HFFc6 (cell line): ENCODE measurements at places on chromosomes 5 and 9. TPM values are rescaled to one million over a fixed set of nuclear protein-coding genes. Genes with fewer than 3 reads are reported as not detected.

GRCh38 chr9:129568560-129569501 is 52.1 kb downstream of the C9orf50 start:
- DNase-seq = no peak
- H3K36me3 ChIP-seq = peaks cover 5% of the 10 kb centered on the region
- H3K27me3 ChIP-seq = peaks cover 5% of the 10 kb centered on the region; the same call in 1 of the 2 replicates

- H3K36me3 ChIP-seq = no peaks in the 10 kb centered on the region
- no peaks in the 10 kb centered on the region for H3K27me3 ChIP-seq
- H3K4me1 ChIP-seq = peaks cover 8% of the 10 kb centered on the region
- H3K4me3 ChIP-seq = no peak overlapping the region
- H3K27ac ChIP-seq = peak overlapping the region; percentile 31; the same call in 1 of the 2 replicates
Measured at GRCh38 chr5:74895906-74896305, 29.7 kb upstream of the FAM169A start.

GRCh38 chr9:16213781-16214515 is 656.5 kb downstream of the BNC2 start:
- peak overlapping the region; percentile 71 for H3K27ac ChIP-seq

WNT8A gene
- total RNA-seq = not detected in 3 replicates

INSYN2B gene
- 13.4 and 13.7 TPM in 2 replicates for total RNA-seq
